ENCODE measurements at places on chromosomes 7 and 10.
A peak's percentile ranks its signal among the peaks of the same experiment; 100 is the strongest.

GRCh38 chr7:29588900-29589696 lies 25.5 kb downstream of the PRR15 start:
- peak; percentile 30 for DNase-seq

DNA sequence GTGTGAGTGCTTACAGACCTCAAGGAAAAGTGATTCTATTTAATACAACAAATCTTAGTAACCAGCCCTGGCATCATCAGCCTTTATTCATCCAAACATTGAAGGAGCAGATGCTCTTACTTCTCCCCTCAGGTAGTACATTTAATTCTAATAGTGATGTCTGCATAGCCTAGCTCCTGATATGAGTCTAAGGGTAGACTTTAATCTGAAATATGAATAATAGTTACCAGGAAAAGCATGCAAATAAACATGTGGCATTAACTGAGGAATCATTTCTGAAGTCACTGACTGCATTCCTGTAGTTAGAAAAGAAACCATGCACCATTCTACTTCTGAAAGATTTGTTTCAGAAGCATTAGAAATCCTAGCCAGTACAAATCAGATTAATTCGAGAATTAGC lies 25.7 kb upstream of the LMBR1 start:
- DNase-seq = no peak

GRCh38 chr7:92052684-92053083 lies 81.6 kb downstream of the CYP51A1 start:
- DNase-seq = no peak

GRCh38 chr7:15780271-15780670 lies 93.8 kb upstream of the MEOX2 start:
- DNase-seq = no peak

DNA sequence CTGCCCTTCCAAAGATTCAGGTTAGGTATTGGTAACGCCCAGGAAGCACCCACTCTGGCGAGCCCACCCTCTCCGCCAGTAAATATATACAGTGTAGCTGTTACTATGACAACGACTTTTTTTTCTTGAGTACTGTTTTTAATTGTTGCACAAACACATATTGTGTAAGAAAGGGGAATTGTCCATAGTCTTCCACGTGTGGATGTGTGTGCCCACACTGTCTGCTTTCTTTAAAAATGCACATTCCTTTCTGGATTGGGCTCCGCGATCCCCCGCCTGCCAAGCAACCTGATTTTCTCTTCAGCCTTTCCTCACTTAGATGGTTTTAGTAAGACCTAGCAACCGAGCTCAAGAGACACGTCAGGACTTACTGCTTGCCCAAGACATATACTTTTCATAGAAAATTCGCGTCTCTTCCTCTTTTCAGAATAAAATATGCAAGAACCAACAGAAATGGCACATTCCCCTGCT lies 247.8 kb downstream of the EBF3 start:
- DNase-seq = no peak

DNA sequence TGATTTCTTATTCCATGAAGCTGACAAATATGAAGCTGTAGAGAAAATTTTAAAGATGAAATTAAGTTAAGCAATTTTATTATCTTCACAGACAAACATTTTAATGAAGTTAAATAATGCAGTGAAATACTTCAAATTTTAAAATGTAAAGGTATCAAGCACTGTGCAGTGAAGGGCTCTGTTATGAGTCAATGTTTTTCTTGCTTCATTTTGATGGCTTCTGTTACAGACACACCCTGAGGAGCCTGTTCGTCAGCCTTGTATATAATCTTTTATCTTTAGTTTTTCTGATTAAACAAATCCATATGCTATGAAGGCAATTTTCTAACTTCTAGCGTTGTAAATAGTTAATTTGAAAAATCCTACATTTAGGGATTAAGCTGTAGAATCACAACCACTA lies 18.5 kb downstream of the VSTM2A start:
- no peak for DNase-seq

GRCh38 chr10:46225597-46225996 lies 61.2 kb upstream of the ANTXRL start:
- no peak for DNase-seq

GRCh38 chr10:75655791-75656451 lies 224.5 kb downstream of the LRMDA start:
- DNase-seq = no peak

DNA sequence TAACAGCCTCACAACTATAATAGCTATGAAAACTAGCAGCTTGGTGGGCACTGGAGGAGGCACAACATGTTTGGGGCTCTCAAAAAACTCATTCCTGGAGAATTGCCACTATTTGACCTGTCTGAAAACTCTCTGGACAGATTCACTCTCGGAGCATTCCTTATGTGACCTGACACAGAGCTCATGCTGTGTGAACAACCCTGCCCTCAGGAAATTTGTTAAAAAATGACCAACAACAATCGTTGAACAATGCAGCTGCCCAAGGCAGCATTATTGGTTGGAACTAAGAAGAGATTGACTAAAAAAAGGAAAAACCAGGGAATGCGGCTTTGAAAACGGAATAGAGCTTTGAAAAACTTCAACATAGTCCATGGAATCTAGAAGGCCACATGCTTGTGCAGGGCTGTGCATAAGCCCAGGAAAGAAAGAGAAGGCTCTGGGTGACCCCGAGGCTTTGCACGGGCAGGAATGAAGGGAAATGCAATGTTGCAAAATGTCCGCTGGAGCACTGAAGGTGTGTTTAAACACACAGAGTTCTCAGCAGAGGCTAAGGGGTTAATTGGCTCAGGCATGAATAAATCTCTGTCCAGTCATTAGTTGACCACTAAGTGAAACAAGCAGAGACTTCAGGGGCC lies 52.8 kb downstream of the NAMPT start:
- no peak for DNase-seq

- no peak for DNase-seq
These were observed 166.7 kb downstream of the DNAJB9 start for GRCh38 chr7:108736221-108736891.

DNA sequence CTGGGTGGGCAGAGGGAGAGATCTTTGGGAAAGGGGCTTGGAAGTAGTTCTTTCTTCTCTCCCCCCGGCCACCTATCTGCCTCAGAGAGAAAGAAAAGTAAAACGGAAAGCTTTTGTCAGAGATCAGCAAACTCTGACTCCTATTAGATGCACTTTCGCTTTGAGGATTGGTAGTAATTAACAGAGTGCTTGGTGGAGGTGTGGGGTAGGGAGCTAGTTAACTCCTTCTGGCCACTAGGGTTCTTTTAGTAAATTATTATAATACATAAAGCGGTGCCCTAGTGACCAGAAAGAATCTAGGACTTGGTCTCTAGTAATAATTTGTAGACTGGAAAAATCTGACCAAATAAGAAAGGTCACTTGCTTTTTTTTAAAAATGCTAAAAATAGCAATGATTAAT lies 54.6 kb downstream of the CPVL start:
- no peak for DNase-seq

DNA sequence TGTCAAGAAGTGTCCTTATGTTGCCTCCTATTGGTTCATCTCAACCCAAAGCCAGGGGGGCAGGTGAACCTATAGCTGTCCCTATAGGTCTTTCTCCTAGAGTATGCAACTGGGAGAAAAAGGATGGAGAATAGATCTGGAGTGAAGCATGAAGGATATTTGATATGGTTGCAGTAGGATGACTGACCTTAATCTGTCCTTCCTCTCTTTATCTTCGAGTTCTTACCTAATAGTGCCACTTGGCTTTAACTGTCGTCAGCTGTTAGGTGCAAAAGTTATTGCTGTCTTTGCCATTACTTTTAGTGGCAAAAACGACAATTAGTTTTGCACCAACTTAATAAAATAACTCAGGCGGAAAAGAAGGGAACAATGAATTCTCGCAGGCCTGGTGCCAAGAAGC lies 196.0 kb downstream of the GALNT17 start:
- no peak for DNase-seq

DNA sequence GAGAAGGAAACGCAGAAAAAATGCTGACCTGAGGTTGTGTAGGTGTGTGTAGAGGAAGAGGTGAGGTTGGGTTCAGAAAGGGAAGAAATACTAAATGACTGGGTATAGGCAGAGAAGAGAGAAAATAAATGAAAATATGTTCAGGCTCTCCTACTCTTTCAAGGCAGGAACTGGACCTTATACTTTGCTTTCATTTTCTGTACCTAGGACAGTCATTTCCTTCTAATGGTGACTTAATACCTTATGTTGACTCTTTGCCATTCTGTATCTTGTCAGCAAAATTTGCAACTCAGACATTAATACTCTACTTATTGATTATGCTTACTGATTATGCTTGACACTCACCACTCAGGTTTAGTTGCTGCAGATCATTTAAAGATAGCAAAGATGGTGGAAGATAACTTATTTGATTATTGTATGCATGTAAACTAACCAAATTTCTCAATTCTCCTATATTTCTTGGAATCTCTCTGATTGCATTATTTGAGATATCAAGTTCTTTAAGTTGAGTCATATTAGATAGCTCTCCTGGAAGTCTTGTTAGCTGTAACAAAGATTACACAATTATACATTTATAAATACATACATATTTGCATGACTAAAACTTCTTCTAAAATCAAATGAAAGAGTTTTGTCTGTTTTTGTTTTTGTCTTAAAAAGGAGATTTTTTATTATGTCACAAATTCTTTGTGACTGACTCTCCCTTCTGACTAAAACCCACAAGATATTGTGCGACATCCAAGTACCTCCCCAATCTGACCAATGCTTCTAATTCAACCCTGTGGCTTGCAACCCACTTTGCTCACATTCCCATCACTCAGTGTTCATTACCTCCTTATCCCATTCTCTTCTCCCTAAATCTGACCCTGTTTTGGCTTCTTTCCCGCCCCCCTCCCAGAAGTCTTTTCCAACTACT lies 20.0 kb downstream of the LRRD1 start:
- DNase-seq = no peak

- no peak for DNase-seq
These were observed 51.6 kb downstream of the PTPRZ1 start for GRCh38 chr7:121924269-121925186.

GRCh38 chr7:150481922-150482321 lies 31.5 kb downstream of the GIMAP8 start:
- DNase-seq = no peak

DNA sequence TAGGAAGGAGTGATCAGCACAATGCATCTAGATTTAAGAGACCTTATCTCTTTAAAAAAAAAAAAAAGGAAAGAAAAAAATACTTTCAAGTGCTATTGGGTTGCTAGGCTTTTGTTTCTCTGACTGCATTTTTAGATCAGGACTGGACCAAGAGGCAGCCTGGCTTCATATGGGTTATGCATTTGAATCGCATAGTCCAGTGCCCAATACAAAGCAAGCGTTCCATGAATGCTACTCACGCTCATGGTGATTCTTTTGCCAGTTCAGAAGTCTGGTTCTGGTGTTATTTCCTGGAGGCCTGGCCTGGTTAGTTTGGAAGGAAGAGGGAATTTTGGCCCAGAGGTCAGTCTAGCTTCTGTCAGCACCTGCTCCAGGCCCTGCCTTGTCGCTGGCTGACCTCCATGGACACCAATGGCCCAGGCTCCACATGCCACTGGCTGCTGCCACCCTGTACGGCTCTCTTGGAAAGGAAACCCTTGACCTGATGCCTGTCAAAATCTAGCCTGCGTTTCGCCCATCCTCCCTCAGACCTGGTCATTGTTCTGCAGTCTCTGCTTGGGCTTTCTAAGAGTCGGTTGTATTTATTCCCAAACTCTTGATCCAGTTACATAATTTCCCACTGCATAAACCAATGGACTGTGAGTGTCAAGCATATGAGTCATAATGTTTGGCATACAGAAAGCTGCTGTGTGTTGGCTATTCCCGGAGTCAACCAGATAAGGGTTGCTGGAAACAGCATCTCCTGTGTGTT lies 74.3 kb upstream of the MKX start:
- no peak for DNase-seq

GRCh38 chr10:50552771-50553535 lies 70.8 kb downstream of the SGMS1 start:
- peak; percentile 21 for DNase-seq

GRCh38 chr7:27560706-27561235 lies 101.9 kb downstream of the HIBADH start:
- DNase-seq = no peak

DNA sequence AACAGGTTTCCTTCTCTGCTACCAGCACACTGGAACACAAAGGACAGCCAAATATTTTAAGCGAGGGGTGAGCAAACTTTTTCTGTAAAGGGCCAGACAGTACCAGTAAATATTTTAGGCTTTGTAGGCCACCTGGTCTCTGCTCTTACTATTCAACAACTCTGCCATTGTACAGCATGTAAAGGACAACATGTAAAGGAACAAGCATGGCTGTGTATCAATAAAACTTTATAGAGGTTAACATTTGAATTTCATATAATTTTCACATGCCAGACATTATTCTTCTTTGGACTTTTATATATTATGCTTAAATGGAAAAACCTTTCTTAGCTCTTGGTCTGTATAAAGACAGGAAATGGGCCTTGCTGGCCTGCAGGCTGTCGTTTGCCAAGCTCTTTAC lies 30.2 kb downstream of the RHEB start:
- no peak for DNase-seq

DNA sequence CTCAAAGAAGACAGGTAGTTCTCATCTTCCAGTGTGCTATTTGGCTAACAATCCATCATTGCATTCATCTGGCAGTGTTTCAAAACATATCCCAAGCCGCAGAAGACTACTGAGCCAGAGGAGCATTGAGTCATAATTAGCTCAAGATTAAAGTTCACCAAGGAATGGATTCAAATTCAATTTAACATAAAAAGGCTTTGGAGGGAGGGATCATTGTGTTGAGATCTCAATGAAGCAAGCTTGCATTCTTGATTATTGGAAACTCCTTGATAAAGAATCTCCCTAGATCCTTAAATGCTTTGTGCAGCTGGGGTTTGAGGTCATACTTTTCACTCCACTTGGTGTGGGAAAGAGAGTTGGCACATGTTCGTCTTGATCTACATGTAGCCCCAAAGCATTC lies 142.8 kb upstream of the SEMA3A start:
- no peak for DNase-seq

GRCh38 chr7:2074691-2075090 lies 158.1 kb downstream of the MAD1L1 start:
- no peak for DNase-seq

DNA sequence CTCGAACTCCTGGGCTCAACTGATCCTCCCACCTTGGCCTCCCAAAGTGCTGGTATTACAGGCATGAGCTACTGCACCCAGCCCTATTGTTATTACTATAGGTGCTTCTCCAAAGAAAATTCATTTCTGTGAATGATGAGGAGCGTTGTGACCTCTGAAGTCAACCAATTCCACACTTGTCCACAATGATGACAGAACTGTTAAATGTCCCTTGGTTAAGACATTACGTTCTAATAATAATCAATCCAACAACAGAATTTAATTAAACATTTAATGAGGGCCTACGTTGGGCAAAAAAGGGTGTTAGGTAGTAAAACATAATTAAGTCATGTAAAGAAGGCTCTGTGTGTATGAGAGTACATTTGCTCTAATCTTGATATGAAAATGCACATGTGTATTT lies 18.2 kb downstream of the POLR3A start:
- DNase-seq = no peak

GRCh38 chr7:54778166-54778565 lies 19.2 kb upstream of the SEC61G start:
- DNase-seq = no peak

GRCh38 chr10:51564896-51565510 lies 134.4 kb downstream of the CSTF2T start:
- no peak for DNase-seq
